ENCODE measurements at places on chromosomes 4 and X.

DNA sequence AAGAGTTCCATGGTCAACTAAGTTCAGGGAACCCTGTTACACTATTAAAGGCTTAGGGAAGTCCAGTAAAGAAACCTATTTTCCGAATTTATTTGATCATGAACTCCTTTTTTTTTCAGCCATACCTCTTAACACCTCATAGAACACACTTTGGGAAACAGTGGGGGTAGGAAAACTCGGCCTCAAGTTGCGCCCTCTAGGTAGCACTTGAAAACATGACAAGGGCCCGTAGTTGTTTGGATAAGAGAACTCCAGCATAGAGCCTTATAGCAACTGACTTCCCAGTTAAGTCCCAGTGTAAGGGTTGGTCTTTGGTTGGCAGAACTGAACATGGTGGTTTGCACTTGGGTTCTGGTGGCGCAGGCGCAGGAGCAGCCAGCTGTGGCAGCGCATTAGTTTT, 14.4 kb downstream of the OGT start:
- H3K4me3 ChIP-seq: no peak overlapping the region
- no peaks in the 10 kb centered on the region for H3K27me3 ChIP-seq
- no peak overlapping the region for H3K27ac ChIP-seq
- DNase-seq: no peak

GRCh38 chrX:40227125-40227524, 129.4 kb upstream of the BCOR start:
- H3K4me3 ChIP-seq: no peak overlapping the region
- no peak overlapping the region for H3K27ac ChIP-seq
- H3K36me3 ChIP-seq: no peaks in the 10 kb centered on the region
- H3K4me1 ChIP-seq: no peaks in the 10 kb centered on the region
- H3K27me3 ChIP-seq: no peaks in the 10 kb centered on the region

- peaks cover 39% of the 10 kb centered on the region for H3K4me1 ChIP-seq
- H3K4me3 ChIP-seq: no peak overlapping the region
- H3K27ac ChIP-seq: no peak overlapping the region
Measured at GRCh38 chr4:38279077-38279476, 318.9 kb downstream of the PTTG2 start.

DNA sequence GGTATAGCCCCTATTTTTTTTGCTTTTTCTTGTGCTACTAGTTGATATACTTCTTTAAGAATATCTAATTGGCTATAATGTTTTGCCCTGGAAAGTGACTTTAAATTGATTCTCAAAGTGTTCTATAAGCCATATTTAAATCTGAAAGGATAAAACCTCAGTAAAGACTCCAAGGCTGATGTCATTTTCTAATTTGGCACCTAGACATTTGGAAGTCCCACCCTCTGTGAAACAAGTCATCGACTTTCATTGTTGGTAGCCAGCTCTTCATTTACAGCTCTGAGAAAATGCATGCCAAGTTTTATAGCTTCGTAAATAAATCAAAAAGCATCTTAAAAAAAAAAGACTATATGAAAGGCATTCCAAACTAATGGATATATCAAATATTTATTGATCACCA, 18.0 kb upstream of the STAG2 start:
- no peak overlapping the region for H3K27ac ChIP-seq
- H3K36me3 ChIP-seq: no peaks in the 10 kb centered on the region
- H3K27me3 ChIP-seq: no peaks in the 10 kb centered on the region
- H3K4me1 ChIP-seq: no peaks in the 10 kb centered on the region
- no peak for DNase-seq
- no peak overlapping the region for H3K4me3 ChIP-seq

DNA sequence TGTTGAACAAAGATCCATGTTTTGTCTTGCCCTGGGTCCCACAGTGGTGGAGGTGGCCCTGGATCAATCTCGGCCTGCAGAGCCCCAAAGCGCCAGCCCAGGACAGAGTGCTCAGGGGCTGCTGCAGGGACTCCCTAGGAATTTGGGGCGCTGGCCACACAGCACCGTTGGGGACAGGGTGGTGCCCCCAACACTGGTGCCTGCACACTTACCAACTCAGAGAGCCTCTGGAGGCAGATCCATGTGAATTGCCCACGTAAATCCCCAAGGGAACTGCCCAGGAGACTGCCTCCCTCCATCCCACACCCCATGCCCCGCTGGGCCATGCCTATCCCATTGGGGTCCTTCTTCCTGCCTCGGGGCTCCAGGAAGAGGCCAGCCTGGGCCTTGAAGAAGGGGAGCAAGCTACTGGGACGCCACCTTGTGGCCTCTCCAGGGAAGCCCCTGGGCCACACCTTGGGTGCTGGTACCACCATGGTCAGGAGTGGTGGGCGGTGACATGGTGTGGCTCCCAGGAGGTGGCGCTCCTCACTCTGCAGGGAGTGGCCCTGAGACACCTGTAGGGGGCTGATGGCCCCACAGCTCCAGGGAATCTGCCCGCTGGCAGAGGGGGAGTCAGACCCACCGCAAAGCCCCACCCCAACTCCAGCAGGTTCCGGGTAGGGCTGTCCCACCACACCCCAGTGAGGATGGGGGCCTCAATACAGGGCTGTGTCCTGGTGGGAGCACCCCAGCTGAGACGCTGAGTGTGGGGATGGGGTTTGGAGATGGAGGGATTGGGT, 22.8 kb downstream of the CFAP99 start:
- no peak overlapping the region for H3K27ac ChIP-seq
- DNase-seq: no peak
- H3K27me3 ChIP-seq: no peaks in the 10 kb centered on the region

GRCh38 chrX:117147249-117147648, 684.5 kb upstream of the CT83 start:
- no peaks in the 10 kb centered on the region for H3K36me3 ChIP-seq
- H3K4me3 ChIP-seq: no peak overlapping the region

GRCh38 chr4:152689615-152690501, 10.1 kb upstream of the TMEM154 start:
- no peaks in the 10 kb centered on the region for H3K27me3 ChIP-seq
- H3K36me3 ChIP-seq: no peaks in the 10 kb centered on the region
- DNase-seq: no peak
- H3K4me3 ChIP-seq: no peak overlapping the region
- no peak overlapping the region for H3K27ac ChIP-seq

- no peak overlapping the region for H3K27ac ChIP-seq
- H3K4me3 ChIP-seq: no peak overlapping the region
- DNase-seq: no peak
Measured at GRCh38 chr4:151314010-151314355, 11.4 kb downstream of the SH3D19 start.

DNA sequence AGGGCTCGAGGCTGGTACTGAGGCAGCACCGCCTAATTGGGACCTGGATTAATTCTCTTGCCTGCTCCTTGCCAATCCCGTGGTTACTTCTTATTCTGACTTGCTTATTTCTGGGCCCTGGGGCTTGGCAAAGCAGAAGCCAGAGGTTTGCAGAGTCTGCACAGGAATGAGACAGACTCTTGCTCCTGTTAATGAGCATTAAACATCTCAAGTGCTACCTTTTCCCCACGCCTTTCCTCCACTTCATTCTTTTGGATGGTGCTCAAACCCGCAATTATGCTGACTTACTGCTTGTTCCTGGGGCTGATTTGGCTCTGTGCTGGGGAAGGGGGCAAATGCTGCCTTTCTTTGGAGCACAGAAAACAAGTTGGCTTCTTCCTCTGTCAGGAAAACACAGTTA, 16.5 kb upstream of the STOX2 start:
- no peak overlapping the region for H3K4me3 ChIP-seq
- H3K36me3 ChIP-seq: peaks cover 8% of the 10 kb centered on the region
- DNase-seq: no peak
- H3K27me3 ChIP-seq: no peaks in the 10 kb centered on the region
- peaks cover 8% of the 10 kb centered on the region for H3K4me1 ChIP-seq
- no peak overlapping the region for H3K27ac ChIP-seq

All from mesothelial cell of epicardium (in vitro differentiated cells).